Epithelial cell of proximal tubule (primary cell): ENCODE measurements at places on chromosomes 6 and 20. TPM values are rescaled to one million over a fixed set of nuclear protein-coding genes. Genes with fewer than 3 reads are reported as not detected.

DNA sequence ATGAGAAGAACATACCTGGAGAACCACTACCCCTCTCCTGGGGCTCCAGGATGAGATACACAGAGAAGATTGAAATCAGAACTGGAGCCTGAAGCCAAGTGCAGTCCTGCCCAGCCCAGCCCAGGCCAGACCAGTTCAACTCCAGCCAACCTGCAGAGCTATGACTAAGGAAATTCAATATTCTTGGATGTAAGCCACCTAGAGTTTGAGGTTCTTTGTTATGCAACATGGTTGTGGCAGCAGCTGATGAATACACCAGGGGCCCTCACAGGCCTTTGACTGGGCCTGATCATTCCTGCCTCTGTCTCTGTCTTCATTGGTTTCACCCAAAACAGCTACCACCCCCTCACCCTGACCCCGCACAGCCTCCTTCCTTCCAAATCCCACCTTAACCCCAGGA is 167.8 kb downstream of the LRFN2 start:
- no peak for DNase-seq

ATP6V1G2 gene
- total RNA-seq: 0.14 and 0.52 TPM in 2 replicates

ENPP5 gene
- total RNA-seq: 1.5 and 2.5 TPM in 2 replicates

DNA sequence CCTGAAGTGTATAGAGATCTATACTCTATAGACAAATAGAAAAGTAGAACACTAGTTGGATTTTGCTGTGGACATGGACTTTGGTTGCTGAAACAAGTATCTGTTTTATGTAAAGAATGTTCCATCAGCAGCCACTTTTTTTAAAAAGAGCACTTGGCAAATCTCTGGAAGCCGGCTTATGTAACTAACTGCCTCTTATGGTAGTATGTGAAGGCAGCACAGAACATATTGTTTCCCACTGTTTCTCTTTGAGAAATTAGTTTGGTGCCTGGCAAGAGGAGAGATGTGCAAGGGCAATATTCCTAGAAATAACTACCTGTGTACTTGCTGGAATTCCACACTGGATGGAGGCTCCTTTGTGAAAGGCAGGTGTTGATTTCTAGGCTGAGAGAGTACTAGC is 242.3 kb upstream of the PREP start:
- no peak for DNase-seq

- no peak for DNase-seq
These were observed 222.0 kb upstream of the SYNCRIP start for GRCh38 chr6:85864453-85865401.

TTK gene
- 41.5 and 44.7 TPM in 2 replicates for total RNA-seq

- peak; percentile 13 for DNase-seq
These were observed 58.9 kb downstream of the ZNF831 start for GRCh38 chr20:59222253-59223181.

DNA sequence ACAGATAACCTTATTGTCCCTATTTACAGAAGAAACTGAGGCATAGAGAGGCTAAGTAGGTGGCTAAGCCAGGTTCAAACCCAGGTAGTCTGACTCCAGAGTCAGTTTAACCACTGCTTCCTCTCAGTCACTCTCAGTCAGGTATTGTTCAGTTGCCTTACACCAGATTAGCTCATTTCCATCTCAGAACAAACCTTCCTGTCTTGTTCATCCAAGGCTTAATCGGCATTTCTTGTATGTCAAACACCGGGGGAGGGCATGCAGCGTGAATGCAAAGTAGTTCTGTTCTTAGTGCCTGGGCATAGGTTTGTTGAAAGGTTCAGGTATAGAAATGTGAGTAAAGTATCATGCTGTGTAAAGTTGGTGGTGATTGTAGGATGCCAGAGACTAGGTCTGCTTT is 51.7 kb downstream of the CTNNBL1 start:
- no peak for DNase-seq

GRCh38 chr20:4513720-4514119 is 208.0 kb upstream of the PRND start:
- DNase-seq: peak; percentile 66

- no peak for DNase-seq
These were observed 27.2 kb downstream of the PNPLA1 start for GRCh38 chr6:36297051-36297450.

DNA sequence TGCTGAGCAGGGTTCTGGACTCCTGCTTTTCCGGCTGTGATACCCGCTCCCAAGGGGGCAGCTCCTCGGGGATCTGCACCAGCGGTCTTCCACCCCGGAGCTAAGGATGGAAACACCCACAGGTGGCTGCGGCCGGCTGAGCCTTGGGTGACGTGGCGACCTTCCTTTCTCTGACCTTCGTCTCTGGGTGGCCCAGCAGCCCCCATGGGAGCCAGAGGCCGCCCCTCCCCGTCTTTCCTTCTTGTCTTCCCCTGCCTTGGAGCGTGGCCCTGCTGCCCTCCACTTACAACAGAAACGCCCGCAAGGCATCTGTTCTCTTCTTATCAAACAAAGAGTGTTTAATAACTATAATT is 405.7 kb downstream of the TAF4 start:
- no peak for DNase-seq

- DNase-seq: no peak
These were observed 146.9 kb upstream of the C6orf118 start for GRCh38 chr6:165456286-165456685.

DNA sequence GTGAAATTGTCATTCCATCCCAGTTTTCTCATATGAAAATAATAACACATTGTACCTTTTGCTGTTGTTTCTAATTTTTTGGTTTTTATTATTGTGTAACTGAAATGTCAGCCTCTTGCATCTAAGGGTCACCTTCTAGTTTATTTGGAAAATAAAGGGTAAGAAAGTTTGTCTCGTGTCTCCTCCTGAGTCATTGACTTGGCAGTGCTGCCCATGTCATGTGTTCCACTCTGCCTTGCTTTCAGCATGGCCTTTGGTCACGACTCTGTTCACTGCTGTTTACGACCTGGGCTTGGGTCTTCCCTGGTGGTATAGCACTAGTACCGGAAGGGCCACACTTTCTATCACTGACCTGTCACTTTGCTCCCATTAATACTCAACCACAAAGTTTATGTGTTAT is 171.4 kb upstream of the RSPO3 start:
- DNase-seq: peak; percentile 18

ARFGEF3 gene
- total RNA-seq: 7.8 and 9.5 TPM in 2 replicates

- DNase-seq: no peak
These were observed 46.3 kb downstream of the CYP39A1 start for GRCh38 chr6:46606338-46606737.

GRCh38 chr20:14561741-14562221 is 224.4 kb upstream of the FLRT3 start:
- no peak for DNase-seq

PERP gene
- 65.6 and 68.0 TPM in 2 replicates for total RNA-seq

FAM217A gene
- not detected in 2 replicates for total RNA-seq

- peak; percentile 56 for DNase-seq
These were observed 9.7 kb upstream of the TNFRSF6B start for GRCh38 chr20:63686492-63687321.

CRISP2 gene
- total RNA-seq: 0.06 TPM in 1 of 2 replicates, not detected in the other

DNA sequence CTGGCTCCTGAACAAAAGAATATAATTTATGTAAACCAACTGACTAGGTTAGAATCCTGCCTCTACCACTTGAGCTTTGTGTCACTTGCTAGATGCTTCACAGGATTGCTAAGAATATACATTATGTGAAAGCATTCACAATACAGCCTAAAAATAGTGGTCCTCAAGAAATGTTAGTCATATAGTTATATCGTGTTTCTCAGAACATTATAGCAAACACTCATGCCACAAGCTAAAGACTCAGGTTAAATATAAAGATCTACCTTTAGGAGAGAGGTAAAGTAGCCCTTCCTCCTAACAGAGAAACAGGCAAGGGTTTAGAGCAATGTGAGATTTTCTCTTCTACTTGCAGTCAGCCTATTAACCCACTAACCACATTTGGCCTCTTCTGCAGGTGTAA is 17.8 kb upstream of the ALDH8A1 start:
- DNase-seq: no peak

DNA sequence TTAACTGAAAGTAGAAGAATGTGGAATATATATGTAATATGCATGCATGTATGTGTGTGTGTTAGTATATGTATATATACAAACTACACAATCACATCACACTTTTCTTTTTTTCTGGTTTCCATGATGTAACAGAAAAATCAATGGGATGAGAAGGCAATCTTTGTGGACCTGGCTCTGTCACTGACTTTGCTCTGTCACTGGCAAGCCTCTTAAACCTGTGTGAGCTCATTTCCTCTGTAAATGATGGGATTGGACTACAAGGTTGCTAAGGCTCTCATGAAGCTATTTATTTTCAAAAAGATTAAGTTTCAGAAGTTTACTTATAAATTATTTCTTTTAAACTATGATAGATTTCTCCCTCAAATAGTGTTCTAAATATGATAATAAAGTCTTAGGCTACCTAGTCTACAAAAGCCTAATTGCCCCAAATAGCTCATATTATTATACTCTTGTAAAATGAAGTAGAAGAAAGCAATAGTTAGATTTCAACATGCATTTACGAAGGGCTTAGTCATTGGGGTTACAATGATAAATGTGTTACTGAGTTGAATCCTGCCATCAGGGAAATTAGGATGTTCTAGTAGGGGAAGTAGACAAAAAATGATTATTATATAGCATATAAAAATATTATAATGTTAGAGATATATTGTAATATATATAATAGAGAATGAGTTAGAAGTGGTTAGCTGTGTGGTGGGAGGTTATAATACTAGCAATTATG is 129.3 kb downstream of the AFG1L start:
- no peak for DNase-seq

- no peak for DNase-seq
These were observed 243.9 kb downstream of the PKHD1 start for GRCh38 chr6:51843456-51844056.

THBS2 gene
- total RNA-seq: 2.5 and 2.7 TPM in 2 replicates

TTLL9 gene
- total RNA-seq: not detected in 2 replicates

DNA sequence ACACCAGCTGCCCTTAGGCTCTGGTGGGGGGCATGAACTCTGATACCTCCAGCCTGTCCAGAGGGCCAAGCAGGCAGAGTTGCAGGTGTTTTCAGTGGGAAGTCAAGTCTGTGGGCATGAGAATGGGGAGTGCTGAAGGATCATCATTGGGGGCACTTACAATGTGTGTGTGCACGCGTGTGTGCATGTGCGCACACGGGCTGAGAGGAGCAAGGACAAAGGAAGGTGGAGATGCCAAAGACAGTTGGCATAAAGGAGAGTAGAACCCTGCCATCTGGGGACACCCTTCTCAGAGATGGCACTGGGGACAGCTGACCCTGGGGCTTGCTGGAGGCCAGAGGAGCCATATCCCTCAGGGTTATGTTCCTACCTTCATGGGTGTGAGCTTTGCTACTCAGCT is 408.4 kb upstream of the CHD6 start:
- DNase-seq: no peak

PTPRT gene
- total RNA-seq: not detected in 2 replicates

DNA sequence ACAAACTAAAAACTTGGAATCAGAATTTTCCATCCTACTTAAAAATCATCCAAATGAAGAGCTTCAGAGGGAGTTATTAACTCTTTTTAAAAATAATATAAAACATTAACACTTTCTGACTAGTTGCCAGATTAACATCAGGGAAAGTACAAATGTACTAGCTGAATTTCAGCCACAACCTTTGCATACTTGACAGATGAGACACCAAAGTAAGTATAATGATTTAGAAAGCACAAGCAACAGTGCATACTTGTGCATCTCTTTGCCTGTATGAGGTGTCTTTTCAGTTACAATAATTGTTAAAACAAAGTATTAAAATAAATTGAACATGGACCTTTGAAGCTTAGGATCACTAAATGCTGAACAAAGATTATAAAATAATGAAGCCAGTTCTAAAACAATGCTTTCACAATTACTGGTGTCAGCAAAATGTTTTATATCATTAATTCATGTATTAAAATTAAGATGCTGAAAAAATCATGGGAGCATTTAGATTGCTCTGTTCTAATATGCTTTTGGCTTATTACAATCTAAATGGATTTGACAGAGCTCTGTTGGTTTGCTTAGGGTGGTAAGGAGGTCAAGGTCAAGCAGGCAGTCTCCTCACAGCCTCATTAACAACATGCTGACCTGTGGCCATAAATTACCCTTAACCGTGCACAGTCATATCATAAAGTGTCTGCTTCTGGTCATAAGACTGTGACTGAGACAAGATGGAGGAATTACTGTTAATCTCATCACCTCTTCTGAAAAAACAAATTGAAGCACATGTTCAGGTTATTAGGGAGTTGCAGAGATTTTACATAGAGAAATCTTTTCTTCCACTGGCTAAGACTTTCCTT is 15.1 kb downstream of the RNF217 start:
- no peak for DNase-seq

DNA sequence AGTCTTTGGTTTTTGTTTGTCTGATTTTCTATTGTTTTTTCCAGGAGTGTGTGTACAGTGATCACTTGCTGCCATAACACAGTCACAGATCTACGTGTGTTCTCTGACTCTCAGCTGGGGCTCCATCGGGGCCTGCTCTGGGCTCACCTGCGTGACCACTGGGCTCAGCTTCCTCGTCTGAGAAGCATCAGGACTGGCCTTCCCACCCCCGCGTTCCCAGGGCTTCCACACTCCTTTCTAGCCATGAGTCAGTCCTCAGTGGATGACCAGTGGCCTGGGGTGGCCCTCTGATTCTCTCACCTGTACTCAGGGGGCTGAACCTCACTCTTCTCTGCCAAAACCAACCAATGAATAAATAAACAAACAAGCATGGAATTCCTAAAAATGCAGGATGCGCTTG is 14.5 kb downstream of the THBS2 start:
- no peak for DNase-seq

GATA5 gene
- not detected in 2 replicates for total RNA-seq

DNA sequence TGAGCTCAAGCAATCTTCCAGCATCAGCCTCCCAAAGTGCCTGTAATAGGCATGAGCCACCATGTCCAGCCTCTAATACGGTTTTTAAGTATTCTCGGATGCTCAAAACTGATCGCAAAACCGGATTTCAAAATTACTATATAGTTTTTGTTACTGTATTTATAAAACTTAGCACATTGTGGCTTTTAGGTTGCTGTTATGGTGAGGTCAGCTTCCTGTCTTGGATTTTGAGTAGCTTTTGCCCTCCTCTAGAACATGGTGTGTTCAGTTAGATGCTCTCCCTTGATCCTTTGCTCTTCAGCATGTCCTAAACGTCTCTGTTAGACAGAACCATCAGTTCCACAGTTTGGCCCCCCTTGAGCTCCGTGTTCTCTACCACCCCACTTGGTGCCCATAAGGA is 96.2 kb downstream of the RPP40 start:
- DNase-seq: no peak

GRCh38 chr20:38985603-38986170 is 23.5 kb downstream of the DHX35 start:
- DNase-seq: peak; percentile 54

DNA sequence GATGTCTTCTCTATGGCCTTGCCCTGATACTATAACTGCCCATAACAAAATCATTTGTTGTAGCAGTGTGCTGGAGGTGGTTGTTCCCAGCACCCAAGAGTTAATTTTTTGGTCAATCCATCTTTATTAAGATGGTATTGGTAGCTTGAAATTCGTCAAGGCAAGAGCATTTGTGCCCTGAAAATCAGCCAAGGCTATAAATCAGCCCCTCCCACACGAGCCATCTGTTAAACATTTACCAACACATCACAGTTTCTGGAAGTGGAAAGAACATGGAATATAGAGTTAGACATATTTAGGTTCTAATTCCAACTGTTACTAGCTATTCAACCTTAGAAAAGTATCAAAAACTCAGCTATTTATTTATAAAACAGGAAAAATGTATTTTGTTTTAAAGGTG is 888.4 kb upstream of the GJE1 start:
- no peak for DNase-seq
